ENCODE measurements at places on chromosomes 6 and 20. TPM values are rescaled to one million over a fixed set of nuclear protein-coding genes. Genes with fewer than 3 reads are reported as not detected.

Gene THBS2
- polyA plus RNA-seq = 41.3 TPM

Gene CRISP2
- not detected for polyA plus RNA-seq

Gene NHSL1
- polyA plus RNA-seq = 34.1 TPM

Gene PHACTR1
- 8.3 TPM for polyA plus RNA-seq

Gene PGBD1
- 7.8 TPM for polyA plus RNA-seq

Gene OR2B3
- polyA plus RNA-seq = not detected

Gene BANF2
- not detected for polyA plus RNA-seq

Gene JPH2
- 95.8 TPM for polyA plus RNA-seq

Gene KCNK15
- 0.22 TPM for polyA plus RNA-seq

Gene TNXB
- polyA plus RNA-seq = 218 TPM

Gene NUP43
- 25.3 TPM for polyA plus RNA-seq

Gene NQO2
- polyA plus RNA-seq = 14.2 TPM

Gene TREML1
- polyA plus RNA-seq = not detected

Gene PLA2G7
- polyA plus RNA-seq = 1.6 TPM

Gene PNLDC1
- polyA plus RNA-seq = 0.63 TPM

Gene RIN2
- polyA plus RNA-seq = 25.2 TPM

Gene RIPOR3
- 10.3 TPM for polyA plus RNA-seq

Gene PRSS16
- polyA plus RNA-seq = 0.75 TPM

Gene ARMC2
- polyA plus RNA-seq = 9.1 TPM

Gene SCRT2
- not detected for polyA plus RNA-seq

Gene BPIFB2
- not detected for polyA plus RNA-seq

Gene ITPR3
- 8.1 TPM for polyA plus RNA-seq

Gene SNAP25
- 2.3 TPM for polyA plus RNA-seq

Gene KLHDC3
- 208 TPM for polyA plus RNA-seq

Gene MRAP2
- 23.4 TPM for polyA plus RNA-seq

Gene PTPRT
- 0.35 TPM for polyA plus RNA-seq

Gene SS18L1
- polyA plus RNA-seq = 11.8 TPM

Gene SLC35D3
- 0.12 TPM for polyA plus RNA-seq

Gene ADGRF5
- 26.4 TPM for polyA plus RNA-seq

Gene MEP1A
- not detected for polyA plus RNA-seq

Gene EPPIN
- polyA plus RNA-seq = not detected

Gene HSPA1L
- 3.6 TPM for polyA plus RNA-seq

Gene DNAH8
- 3.6 TPM for polyA plus RNA-seq

Gene LTB
- 1.5 TPM for polyA plus RNA-seq

Gene INSM1
- 0.18 TPM for polyA plus RNA-seq

Gene GTPBP2
- polyA plus RNA-seq = 42.6 TPM

Gene SNPH
- polyA plus RNA-seq = 5.2 TPM

Measured in muscle of back (tissue), 13 donors.